ENCODE measurements at places on chromosomes 6 and 20.

DNA sequence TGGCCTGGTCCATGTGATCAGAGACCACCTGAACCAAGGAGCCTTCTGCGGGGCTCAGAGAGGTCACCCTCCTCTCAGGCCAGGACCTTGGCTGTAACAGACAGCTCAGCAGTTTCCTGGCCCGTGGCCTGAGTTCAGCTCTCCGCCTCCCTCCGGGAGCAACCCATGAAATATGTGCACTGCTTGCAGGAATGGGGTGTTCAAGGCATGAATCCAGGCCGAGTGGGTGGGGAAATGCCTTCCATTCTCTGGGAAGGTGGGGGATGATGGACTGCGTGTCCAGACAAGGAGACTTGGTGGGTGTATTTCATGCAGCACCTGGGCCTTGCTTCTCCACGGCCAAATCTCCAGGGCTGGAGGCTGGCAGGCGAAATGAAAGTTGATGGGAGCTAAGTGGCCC lies 46.0 kb downstream of the SIRPA start:
- no peak for DNase-seq

DNA sequence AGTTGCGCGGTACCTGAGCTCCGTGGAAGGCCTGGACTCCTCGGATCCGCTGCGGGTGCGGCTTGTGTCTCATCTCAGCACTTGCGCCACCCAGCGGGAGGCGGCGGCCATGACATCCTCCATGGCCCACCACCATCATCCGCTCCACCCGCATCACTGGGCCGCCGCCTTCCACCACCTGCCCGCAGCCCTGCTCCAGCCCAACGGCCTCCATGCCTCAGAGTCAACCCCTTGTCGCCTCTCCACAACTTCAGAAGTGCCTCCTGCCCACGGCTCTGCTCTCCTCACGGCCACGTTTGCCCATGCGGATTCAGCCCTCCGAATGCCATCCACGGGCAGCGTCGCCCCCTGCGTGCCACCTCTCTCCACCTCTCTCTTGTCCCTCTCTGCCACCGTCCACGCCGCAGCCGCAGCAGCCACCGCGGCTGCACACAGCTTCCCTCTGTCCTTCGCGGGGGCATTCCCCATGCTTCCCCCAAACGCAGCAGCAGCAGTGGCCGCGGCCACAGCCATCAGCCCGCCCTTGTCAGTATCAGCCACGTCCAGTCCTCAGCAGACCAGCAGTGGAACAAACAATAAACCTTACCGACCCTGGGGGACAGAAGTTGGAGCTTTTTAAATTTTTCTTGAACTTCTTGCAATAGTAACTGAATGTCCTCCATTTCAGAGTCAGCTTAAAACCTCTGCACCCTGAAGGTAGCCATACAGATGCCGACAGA lies 9.9 kb downstream of the HEY2 start:
- no peak for DNase-seq

DNA sequence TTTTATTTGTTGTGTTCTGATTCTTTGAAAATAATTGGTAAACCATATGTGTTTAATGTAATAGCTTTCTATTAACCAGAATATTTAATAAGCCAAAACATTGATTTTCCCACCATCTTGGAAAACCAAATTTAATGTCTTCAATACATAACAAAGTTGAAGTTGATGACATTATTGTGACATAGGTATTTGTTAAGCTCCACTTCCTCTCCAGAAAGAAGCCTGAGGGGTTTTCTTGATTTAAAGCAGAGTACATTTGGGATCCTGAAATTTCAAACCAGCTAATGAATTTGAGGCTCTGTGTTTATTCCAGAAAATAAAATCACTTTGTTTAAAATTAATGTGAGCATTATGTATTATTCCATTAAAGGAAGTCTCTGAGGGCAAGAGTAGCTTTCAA lies 106.3 kb downstream of the PERP start:
- no peak for DNase-seq

DNA sequence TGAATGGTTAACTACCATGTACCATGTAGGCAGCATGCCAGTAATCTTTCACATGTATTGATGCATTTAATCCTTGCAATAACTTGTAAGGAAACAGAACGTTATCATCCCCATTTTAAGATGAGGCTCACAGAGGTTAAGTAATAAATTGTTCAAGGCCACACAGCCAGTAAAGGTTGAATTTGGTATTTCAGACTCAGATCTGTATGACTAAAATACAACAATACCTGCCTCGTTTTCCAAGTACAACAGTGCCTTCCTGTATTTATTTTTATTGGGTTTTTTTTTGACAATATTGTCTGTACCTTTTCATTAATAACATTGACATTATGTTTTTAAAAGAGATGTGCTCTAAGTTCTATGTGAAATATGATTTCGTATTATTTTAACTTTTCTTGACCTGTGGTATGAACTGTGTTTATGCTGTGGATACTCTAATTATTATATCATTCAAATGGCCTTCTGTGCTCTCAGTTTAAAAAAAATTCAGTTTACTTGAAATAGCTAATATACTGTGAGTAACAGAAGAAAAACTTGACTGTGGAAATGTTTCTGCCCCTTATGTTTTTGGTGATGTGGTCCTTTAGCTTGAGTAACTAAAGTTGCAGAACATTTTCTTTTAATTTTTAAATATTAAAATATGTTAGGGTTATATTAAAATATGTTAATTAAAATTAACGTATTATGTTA lies 39.7 kb downstream of the XRN2 start:
- DNase-seq: no peak

- no peak for DNase-seq
Measured at GRCh38 chr6:10418361-10418861, 3.5 kb upstream of the TFAP2A start.

- DNase-seq: no peak
Measured at GRCh38 chr20:611843-612185, 1.7 kb upstream of the TCF15 start.

GRCh38 chr6:137494281-137494987 lies at the start of gene OLIG3:
Gene OLIG3 (minus strand): TSS chr6:137494394. CDS start chr6:137494170, 224 bp downstream.
- DNase-seq: no peak

GRCh38 chr6:42138190-42138589 lies 4.2 kb downstream of the C6orf132 start:
- no peak for DNase-seq

DNA sequence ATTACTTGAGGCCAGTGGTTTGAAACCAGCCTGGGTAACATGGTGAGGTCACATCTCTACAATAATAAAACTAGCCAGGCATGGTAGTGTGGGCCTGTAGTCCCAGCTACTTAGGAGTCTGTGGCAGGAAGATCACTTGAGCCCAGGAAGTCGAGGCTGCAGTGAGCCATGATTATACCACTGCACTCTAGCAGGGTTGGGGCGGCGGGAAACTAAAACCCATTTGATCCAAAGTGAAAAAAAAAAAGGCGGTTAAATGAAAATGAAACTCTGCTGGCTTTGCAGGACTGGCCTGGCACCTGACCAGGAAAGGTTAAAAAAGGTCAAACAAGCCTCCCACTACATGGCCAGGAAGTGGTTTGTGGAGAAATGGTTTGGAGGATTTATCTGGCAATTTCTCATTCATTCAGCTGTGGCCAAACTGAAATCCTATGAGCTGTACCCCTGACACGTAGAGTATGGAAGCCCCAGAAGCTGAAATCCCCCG lies 36.6 kb downstream of the MTRES1 start:
- DNase-seq: no peak

DNA sequence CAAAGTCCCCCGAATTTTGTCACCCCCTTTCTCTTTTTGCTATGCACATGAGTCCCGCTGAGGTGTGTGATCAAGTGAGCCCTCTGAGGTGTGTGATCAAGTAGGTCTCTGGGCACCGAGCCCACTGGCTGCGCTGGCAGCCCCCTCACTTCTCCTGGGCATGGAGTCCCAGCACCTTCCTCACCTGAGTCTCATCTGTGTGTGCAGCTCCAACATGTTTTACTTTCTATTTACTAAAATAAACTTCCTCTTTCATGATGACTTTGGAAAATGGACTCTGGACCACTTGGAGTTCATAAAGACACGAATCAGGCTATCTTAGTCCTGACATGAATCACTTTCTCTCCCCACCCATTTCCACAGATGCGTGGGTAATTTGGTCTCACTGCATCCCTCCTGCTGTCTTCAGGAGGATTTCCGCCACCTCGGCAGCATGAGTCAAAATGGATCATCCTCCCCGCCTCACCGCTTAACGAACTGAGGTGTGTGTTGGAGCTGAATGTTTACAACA lies 39.8 kb downstream of the PRDM1 start:
- no peak for DNase-seq

DNA sequence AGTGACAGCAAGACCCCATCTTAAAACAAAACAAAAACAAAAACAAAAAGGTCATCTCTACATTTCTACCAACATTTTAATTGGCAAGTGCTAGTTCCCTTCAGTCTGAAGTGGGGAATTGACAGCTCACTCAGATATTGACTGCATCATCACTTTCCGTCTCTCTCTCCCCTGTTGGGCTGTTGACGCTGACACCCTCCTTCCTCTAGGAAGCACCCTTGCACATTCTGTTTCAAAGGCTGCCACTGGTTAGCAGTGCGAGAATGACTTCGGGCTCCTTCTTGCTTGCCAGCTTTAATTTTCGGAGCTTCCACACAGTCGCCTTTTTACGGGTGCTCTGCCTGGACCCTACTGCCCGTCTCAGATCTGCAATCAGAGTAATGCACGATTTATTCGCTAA lies 96.6 kb upstream of the INSM1 start:
- DNase-seq: no peak

DNA sequence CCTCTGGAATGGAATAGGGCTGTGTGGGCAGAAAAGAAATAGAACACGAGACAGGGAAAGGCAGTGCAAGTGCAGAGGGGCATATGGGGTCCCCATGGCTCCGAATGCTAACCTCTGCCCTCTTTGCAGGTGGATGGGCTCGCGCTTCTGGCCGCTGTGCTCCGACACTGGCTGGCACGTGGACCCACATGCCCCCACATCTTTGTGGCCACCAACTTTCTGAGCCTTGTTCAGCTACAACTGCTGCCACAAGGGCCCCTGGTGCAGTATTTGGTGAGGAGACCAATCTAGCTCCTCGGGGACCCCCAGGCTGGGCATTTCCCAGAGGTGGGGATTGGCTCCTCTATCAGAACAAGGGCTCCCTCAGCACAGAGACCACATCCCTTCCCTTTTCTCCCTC lies 1.1 kb upstream of the SAPCD1 start:
- no peak for DNase-seq

GRCh38 chr20:8161264-8162071 lies 29.4 kb downstream of the PLCB1 start:
- no peak for DNase-seq

GRCh38 chr6:133918208-133918930 lies 29.5 kb downstream of the TCF21 start:
- DNase-seq: no peak

DNA sequence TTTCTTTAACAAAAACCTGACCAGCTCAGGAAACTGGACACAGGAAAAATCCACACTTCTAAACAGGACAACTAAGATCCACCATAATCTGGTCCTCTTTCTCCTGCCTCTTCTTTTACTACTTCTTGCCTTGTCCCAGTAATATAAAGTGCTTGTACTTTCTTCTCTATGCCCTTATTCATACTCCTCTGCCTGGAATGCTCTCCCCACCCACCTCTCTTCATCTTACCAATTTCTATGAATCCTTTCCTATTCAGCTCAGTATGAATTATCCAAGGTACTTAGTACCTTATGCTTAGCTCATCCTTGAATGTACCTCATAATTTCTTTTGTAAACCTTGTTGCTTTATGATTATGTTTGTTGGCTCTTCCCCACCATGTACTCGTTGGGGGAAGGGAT lies 159.4 kb downstream of the CDK19 start:
- DNase-seq: no peak

DNA sequence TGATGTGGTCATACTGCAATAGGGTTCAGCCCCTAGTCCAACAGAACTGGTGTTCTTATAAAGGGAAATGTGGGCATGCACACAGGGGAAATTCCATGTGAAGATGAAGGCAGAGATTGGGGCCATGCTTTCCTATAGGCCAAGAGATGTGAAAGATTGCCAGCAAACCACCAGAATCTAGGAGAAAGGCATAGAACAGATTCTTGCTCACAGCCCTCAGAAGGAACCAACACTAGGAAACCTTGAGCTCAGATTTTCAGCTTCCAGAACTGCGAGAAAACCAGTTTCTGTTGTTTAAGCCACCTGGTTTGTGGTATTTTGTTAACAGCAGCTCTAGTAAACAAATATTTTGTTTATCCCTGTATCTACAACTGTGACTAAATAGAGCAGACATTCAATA lies 197.6 kb upstream of the CITED2 start:
- no peak for DNase-seq

DNA sequence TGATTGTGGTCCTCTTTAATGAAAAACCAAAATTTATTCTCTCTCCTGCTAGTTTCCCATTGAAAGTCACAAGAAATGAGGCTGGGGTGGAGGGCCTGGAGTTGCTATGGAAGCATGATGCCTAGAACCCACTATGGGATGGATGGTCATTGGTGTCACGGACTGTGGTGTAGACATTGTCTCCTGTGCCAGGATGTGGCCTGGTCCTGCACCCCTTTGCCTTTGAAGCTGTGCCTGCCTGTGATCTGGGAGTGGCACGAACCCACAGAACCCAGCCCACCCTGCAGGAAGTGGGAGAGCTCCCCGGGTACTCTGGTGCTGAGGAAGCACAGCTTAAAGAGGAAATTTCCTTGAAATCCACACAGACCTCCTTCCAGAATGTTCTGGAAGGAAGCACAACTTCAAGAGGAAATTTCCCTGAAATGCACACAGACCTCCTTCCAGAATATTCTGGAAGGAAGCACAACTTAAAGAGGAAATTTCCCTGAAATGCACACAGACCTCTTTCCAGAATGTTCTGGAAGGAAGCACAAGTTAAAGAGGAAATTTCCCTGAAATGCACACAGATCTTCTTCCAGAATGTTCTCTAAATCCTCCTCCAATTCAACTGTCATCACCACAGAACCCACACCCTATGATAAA lies 105.6 kb downstream of the CDH26 start:
- DNase-seq: no peak

- DNase-seq: no peak
Measured at GRCh38 chr6:129446272-129447197, 263.4 kb downstream of the ARHGAP18 start.

DNA sequence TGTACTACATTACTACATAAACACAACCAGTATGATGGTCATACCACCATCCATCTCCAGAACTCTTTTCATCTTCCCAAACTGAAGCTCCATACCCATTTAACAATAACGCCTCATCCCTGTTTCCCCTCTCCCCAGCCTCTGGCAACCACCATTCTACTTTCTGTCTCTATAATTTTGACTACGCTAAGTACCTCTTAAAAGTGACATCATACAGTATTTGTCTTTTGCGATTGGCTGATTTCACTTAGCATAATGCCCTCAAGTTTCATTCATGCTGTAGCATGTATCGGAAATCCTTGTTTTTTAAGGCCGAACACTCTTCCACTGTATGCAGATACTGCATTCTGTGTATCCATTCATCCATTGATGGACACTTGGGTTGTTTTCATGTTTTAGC lies 29.7 kb downstream of the GABRR1 start:
- DNase-seq: no peak
